ENCODE measurements at places on chromosomes 3 and 15.

- DNase-seq: no peak
These were observed 224.3 kb downstream of the CDIN1 start for GRCh38 chr15:36803773-36804172.

DNA sequence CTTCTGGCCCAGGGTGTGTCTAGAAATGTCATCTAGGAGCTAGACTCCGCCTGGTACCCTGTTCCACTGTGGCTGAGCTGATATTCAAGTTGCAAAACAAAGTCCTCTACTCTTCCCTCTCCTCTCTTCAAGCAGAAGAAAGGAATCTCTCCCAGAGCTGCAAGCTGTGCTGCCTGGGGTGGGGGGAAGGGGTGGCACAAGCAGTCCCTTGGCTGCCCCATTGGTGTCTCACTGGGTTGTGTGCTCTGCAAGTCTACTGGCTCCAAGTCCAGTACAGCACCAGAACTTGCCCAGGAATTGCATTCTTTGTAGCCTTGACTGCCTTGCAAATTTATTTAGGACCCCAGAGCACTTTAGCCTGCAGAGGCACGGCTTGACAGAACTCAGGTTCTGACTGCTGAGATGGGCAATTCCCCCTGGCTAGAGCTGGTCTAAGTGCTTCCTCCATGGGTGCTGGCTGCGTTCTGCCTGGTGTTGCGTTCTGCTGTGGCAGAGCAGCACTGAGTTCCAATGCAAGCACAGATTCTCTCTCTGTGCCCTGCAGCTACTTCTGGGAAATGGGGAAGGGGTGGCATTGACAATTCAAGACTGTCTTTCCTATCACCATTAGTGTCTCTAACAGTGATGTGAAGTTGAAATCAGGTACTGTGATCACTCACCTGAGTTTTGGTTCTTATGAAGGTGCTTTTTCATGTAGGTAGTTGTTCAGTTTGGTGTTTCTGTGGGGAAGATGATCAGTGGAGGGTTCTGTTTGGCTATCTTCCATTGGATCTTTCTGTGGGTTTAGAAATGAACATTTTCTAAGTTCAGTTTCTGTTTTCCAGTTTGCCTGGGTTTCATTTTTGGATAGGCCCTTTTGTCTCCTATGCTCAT lies 39.5 kb downstream of the OXSR1 start:
- no peak for DNase-seq

GRCh38 chr3:4581498-4581897 lies 88.3 kb downstream of the ITPR1 start:
- no peak for DNase-seq

DNA sequence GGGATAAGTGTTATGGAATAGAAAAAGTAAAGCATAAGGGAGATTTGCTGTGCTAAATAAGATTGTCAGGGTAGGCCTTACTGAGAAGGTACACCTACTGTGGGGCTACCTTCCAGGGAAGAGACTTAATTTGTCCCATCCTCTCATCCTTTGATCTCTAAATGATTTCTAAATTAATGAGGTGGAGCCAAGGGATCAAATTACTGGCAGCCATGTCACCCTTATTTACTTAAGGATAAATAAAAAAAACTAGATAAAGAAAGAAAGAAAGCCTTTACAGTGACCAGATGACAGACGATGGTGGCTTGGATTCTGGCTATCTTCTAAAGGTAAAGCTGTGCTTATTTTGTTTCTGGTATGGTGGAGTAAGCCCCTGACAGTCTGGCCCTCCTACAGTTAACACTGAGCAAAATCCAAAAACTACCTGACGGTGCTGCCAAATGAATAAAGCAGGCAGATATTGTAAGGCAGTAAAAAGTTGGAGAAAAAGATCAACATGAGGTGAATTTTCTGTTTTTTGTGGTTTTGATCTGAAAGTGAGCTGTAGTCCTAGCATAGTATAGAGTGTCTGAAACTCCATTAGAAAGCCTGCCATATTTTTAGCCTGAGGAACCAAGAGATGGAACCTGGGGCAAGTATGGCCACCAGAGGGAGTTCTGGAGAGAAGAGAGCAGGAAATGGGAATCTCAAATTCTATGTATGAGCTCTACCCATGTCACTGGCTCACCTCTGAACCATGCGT lies 285.1 kb upstream of the MANF start:
- DNase-seq: no peak

DNA sequence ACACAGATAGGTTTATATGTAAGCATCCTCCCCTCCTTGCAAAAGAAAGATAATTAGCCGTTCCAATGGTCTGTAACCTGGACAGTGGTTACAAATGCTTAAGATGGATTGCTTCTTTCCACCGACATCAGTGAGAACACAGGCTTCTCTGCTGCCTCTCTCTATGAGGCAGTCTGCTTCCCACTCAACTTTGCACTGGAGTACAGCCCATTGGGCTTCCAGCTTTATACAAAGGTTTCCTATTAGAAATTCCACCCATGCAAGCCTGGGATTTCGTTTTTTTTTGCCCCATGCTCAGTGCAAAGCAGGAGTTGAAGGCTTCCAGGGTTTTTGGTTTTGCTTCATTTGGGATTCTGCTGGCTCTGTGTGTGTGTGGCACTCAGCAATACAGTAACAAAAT lies 47.3 kb upstream of the C3orf22 start:
- DNase-seq: no peak

Measured in activated CD8-positive, alpha-beta memory T cell treated with anti-CD3 and anti-CD28 coated beads for 1 hour (primary cell).